ENCODE measurements at places on chromosomes 4 and X.

DNA sequence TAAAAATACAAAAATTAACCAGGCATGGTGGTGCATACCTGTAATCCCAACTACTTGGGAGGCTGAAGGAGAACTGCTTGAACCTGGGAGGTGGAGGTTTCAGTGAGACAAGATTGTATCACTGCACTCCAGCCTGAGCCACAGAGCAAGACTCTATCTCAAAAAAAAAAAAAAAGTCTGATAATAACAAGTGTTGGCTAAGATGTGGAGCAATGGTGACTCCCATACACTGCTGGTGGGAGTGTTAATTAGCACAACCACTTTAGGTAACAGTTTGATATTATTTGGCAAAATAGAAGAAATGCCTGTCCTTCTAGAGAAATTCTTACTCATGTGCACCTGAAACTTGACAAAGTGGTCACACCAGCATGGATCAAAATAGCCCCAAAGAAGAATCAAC is 106.2 kb upstream of the SLC34A2 start:
- DNase-seq: no peak

DNA sequence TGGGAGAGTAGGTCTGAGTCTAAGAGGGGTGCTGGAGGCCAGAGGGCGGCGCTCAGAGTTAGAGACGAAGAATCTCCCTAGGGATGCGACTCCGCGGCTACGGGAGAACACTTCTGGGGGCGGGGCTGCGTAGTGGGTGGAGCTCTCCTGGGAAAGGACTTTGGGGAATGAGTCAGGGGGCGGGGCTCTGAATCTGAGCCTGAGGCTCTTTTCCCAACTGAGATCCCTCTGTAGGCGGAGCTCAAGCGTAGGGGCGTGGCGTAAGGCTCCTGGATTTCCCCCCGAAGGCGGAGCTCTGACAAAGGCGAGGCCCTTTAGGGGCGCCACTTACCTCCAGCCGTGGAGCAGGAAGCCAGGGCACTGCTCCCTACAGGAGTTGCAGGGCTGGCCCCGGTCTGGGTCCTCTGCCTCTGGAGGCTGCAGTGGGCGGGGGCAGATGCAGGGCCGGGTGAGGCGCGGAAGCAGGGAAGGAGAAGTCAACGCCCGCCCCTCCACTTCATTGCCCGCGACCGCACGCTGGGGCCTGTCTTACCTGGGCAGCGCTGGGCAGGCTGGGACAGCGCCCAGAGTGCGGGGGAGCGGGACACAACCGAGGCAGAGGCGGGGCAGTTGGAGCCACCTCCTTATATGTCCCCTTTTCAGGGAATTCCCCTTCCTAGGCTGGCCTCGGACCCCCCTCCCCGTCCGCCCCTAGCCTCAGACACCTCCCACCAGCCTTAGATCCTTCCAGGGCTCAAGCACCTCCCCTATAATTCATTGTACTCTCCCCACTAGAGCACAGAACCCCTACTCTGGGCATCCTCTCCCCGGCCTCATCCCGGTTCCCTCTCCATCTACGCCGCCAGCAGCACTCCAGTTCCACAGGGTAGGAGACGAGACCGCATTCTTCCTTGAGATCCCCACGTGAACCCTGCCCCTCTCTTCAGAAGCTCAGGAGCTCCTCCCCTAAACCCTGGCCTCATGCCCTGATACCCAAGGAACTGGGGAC is 1.6 kb downstream of the PRICKLE3 start:
- DNase-seq: no peak

- DNase-seq: no peak
Measured at GRCh38 chr4:30450474-30450873, 269.7 kb upstream of the PCDH7 start.

DNA sequence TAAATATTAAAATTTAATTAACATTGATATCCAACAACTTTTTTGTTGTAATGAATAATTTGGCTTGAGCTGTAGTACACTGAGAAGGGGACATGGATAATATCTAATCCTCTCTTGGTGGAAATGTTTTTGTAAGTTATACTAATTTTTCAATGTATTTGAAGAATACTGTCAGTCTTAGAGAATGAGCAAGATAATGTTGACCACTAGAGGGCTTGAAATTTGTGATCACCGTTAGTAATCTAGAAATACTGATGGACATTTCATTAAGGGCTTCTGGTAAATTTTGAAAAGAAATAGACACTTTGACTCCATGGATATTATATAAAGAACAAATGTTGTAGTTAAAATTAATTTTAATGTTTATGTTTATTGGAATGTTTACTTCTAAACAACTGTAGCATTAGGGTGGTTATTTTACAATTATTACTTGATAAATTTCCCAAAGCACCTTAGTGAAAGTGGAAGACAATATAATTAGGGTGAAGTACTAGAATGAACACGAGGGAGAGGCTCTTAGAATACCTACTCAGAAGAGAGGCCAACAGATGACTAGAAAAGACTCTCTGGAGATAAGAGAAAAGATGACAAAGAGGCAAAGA is 20.0 kb upstream of the CAMK2D start:
- no peak for DNase-seq

- no peak for DNase-seq
Measured at GRCh38 chr4:5893591-5893990, 705 bp upstream of the CRMP1 start.

GRCh38 chrX:97367125-97367524 is 483.4 kb downstream of the RPA4 start:
- no peak for DNase-seq

DNA sequence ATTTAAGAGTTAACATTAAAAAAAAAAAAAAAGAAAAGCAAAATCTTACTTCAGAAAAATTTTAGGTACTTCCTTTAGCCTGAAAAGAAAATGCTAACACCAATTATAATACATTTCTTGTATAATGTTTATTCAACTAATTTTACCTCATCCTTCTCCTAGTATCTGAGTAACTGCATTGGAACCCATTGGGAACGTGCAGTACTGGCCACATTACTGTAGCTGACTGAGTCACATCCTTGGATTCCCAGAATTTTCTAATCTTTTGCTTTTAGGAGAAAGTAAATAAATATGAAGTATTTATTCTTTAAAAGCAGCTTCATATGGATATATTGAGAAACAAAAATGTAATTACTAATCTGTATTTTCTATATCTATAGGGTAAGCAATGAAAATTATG is 82.6 kb upstream of the SLITRK2 start:
- no peak for DNase-seq

DNA sequence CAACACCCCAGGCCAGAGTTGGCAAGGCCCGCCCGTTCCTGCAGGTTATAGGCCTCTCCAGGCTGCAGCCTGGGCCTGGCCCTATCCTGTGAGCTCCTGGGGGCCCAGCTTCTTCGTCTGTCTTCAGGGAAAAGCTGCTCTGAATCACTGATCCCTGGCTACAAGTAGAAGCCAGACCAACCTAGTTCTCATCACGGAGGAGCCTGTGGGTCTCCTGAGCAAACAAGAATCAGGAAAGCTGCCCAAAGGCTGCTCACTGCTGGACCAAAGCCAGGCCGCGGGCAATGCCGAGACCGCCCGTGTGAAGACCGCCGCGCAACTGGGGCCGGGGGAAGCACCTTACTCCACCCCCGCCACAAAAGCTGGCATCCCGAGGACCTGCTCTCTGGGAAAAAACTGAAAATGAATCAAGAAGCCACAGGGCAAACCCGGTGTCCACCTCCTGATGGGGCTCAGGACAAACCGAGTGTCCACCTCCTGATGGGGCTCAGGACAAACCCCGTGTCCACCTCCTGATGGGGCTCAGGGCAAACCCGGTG is 12.8 kb downstream of the CTBP1 start:
- no peak for DNase-seq

- no peak for DNase-seq
Measured at GRCh38 chr4:79663141-79663540, 255.1 kb upstream of the GK2 start.

DNA sequence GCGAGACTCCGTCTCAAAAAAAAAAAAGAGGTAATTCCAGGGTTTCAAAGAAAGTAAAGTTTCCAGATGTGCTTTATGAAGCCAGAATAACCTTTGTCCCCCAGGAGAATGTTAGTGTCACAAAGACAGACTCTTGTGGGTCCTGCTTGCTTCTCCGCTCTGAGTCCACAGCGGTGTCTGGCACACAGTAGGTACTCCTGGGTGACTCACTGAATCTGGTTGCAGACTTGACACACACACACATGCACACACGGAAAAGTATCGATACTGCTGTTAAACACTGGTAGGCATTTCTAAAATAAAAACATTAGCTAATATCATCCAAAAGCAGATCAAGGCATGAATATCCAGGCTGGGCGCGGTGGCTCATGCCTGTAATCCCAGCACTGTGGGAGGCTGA is 22.9 kb downstream of the TMEM187 start:
- no peak for DNase-seq

DNA sequence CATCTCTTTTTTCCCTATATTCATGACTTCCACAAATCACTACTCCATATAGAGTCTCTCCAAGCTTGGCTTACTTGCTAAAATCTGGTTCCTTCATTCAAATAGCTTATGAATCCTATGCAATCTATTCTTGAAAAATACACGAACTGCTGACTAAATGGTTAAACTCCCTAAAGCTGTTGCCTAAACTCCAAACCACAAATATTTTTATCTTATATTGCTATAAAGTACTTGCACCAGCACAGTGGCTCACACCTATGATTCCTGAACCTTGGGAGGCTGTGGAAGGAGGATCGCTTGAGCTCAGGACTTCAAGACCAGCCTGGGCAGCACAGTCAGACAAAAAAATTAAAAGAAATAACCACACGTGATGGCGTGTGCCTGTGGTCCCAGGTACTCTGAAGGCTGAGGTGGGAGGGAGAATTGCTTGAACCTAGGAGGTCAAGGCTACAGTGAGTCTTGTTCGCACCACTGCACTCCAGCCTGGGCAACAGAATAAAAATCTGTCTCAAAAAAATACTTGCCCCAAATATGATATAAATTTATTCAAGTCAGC is 2.2 kb downstream of the FBXO8 start:
- DNase-seq: no peak

DNA sequence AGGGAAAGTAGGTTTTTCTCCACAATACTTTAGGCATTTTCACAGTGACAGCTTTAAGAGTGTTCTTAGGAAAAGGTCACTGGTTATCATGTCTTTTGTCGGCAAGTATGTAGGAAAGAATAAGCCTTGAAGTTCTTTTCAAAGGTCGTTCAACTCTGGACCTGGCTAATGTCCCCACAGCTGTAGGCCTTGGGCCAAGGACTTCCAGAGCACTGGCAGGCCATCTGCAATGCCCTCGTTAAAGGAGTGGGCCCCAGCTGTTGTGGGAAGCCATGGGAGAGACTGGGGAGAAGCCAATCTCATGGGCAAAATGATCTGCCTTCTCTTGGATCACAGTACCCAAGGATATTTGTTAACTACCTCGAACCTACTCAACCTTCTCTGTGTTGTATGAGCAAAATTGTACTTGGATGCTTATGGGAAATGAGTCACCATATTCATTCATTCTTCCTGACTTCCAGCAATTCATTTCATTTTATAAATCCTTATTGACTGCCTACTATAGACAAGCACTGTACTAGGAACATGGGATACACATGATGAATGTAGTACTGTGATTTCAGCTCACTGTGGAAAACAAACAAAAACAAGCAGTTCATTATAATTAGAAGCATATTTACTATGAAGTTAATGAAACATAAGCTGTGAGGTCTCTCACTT is 141.1 kb upstream of the KIT start:
- no peak for DNase-seq

GRCh38 chr4:184819786-184820185 is 6.0 kb downstream of the ACSL1 start:
- no peak for DNase-seq

DNA sequence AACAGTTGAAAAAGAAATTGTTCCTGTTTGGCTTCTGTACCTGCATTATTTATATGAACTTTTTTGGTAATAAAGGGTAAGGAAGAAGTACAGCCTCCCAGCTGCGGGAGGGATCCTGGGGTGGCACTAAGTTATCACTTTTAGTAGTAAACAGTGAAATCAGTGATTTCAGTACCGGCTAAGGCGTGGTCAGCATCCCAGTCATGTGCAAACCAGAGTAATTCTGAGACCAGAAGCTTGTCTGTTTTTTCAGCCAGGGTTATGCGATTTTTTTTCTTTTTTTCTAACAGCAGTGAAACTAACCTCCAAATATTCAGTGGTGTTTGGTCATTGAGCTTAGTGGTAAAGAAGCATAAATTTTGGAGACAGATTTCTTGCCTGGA is 3.3 kb downstream of the EGF start:
- no peak for DNase-seq

DNA sequence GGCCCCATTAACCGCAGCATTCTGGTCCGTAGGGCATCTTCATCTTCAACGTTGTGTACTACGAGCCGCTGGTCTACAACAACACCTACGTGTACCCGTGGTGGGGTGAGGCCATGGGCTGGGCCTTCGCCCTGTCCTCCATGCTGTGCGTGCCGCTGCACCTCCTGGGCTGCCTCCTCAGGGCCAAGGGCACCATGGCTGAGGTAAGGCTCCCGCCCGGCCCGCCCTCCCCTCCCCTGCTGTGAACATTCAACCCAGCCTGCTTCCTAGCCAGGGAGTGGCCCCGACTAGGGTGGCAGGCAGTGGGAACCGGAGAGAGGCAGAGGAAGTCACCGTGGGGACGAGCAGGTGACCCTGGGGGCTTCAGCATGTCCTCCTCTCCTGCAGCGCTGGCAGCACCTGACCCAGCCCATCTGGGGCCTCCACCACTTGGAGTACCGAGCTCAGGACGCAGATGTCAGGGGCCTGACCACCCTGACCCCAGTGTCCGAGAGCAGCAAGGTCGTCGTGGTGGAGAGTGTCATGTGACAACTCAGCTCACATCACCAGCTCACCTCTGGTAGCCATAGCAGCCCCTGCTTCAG is 7.1 kb downstream of the SLC6A8 start:
- DNase-seq: no peak

- no peak for DNase-seq
Measured at GRCh38 chr4:59814402-59815010, 1385.6 kb upstream of the ADGRL3 start.

DNA sequence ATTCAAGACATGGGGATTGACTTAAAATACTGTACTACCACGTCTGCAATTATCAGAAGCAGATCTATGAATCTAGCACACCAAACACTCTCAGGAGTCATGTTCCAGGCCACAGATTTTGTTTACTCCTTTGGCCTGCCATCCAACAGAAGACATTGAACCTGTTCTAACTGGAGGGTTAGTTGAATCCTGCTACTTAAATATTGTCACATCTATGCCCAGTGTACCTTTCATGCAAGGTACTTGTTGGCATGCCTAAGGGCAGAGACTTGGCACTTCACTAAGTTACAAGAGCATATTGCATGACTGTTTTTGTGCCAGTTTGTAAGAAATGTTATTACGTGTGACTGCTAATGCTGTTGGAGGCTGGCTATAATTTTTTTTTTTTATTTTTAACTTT is 126.9 kb upstream of the BCOR start:
- DNase-seq: no peak

DNA sequence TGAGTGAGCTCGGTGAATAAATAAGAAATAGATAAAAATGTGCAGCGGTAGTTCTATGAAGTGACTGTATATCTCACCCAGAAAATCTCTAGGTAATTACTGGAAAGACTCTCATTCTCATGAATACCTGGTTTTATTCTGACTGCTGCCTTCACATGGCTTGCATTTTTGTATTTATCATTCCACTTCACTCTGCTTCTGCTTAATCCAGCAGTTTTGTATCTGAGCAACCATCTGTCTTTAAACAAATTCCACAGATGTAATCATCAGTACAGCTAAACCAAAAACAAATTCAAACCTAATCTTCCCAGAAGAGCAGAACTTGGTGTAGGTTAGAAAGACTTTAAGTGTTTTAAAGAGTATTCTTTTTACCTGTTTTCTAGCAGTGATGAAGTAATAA is 11.2 kb upstream of the ALB start:
- DNase-seq: no peak

All from activated CD8-positive, alpha-beta memory T cell treated with anti-CD3 and anti-CD28 coated beads for 1 hour (primary cell).